Right kidney (tissue), 9 donors: ENCODE measurements at places on chromosomes 5 and 9.

DNA sequence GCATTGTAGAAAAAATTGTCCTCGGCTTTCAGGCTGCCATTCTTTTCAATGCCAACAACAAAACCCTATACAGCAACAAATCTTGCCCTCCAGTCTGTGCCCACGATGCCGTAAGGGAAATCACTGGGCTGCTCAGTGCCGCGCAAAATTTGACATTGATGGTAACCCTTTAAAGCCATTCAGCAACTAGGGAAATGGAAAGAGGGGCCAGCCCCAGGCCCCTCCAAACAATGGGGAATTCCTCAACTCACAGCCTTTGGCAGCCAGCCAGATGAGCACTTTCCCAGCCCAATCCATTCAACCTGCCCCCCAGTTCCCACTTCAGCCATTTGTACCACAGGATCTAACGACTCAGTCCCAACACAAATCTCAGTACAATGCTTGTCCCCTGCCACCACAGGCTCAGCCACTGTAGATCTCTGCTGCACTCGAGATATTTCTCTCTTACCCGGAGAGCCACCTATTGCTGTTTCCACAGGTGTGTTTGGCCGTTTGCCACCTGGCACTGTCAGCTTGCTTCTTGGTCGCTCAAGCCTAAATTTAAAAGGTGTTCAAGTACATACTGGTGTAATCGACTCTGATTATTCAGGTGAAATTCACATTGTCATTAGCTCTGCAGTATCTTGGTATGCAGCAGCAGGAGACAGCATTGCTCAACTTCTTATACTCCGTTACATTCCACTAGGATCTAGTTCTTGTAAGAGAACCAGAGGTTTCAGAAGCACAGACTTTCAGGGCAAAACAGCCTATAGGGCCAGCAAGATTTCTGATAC is 103.3 kb downstream of the SYK start:
- DNase-seq = no peak

- DNase-seq = no peak
Observed at GRCh38 chr9:3118081-3118480, 274.2 kb upstream of the PUM3 start.

- no peak for DNase-seq
Observed at GRCh38 chr5:160473681-160474080, 52.0 kb downstream of the PTTG1 start.

- DNase-seq = no peak
Observed at GRCh38 chr9:121574774-121575519, 75.3 kb upstream of the GGTA1 start.

GRCh38 chr5:55706230-55706629 is 5.9 kb downstream of the SLC38A9 start:
- DNase-seq = no peak

- DNase-seq = no peak
Observed at GRCh38 chr5:175463641-175464040, 14.7 kb upstream of the SFXN1 start.

GRCh38 chr5:95923918-95924544 is 37.6 kb downstream of the ELL2 start:
- DNase-seq = no peak

GRCh38 chr5:151483176-151483575 is 35.8 kb downstream of the SLC36A1 start:
- no peak for DNase-seq

- no peak for DNase-seq
Observed at GRCh38 chr5:88556406-88556805, 287.8 kb upstream of the TMEM161B start.

DNA sequence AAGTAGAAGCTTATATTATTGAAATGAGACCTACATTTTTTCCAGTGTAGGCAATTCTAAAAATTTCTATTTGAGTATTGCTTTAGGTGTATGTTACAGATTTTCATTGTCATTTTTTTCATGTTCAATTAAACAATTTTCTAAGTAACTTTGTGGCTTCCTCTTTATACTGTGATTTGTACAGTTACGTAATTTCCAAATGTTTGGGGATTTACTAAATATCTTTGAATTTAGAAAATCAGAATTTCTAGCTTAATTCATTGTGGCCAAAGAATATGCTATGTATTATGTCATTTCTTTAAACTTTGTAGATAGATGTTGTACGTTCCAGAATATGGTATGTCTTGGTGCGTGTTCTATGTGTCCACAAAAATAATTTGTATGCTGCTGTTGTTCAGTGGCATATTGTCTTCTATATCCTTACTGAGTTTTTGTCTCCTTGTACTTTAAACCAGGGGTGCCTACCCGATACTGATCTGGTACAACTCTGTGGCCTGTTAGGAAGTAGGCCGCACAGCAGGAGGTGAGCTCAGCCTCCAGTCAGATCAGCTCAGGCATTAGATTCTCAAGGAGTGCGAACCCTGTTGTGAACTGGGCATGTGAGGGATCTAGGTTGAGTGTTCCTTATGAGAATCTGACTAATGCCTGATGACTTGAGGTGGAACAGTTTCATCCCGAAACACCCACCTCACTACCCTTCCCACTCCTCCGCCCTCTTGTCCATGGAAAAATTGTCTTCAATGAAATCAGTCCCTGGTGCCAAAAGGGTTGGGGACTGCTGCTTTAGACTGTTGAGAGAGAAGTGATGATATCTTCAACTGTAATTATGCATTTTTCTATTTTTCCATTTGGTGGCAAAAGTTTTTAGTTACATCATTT is 63.5 kb downstream of the UBE2R2 start:
- DNase-seq = no peak

DNA sequence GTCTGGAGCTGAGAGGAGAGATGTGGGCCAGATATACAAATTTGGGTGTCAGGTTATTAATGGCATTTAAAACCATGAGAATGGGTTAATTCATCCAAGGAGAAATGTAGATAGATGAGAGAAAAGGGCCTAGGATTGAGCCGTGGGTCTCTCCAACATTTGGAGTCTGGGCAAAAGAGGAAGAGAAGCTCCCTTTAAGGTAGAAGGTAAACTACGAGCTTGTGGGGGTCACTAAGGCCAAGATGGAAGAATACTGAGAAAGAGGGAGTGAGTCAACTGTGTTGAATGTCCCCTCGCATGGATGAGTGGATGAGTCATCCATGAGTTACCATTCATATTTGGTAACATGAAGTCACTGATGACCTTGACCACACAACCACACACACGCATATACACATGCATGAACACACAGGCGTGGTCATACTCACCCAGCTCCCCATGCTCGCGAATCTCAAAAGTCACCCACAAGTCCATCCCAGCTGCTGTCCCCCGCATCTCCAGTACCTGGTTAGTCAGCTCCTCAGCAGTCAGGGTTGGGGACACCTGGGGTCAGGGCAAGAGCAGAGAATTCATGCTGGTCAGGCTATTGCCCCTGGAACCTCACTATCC is 6.8 kb upstream of the FCHSD1 start:
- no peak for DNase-seq

DNA sequence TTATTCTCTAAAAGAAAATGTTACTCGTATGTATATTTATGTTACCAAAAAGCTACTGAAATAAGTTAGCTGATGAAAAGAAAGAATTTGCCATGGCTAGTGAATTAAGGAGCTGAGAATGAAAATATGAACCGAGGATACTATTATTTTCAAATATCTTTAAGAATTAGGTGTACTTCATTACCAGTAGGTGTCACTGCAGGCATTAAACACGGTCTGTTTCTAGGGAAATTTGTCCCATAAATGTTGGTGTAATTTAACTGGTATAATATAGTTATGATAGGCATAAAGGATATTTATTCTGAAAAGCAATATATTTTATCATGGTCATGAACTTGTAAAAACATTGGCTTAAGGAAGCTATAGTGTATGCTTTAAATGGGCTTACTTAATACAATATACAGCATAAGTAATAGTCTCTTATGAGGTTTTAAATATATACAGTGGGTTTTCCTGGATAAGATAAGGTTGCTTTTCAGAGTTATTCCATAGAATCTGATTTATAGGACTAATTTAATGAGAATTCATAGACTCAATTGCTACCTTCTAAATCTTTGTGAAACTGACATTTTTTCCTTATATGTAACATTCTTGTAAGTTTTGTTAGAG is 72.4 kb upstream of the MPDZ start:
- no peak for DNase-seq

DNA sequence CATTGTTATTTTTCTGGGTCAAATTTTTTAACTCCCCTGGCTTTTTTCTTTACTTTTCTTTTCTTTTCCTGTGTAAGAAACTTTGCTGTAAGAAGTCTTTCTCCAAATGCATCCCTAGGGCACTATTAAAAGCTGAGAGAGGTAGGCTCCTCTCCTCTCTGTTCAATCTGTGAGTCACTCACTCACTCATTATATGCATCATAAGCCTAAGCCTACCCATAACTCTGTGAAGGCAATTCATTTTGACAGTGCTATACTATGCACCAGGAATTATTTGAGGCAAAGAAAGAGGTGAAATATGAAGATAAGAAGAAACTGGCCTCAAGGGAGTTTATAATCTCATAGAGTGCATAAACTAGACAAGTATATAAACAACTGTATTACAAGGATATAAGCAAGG is 67.9 kb upstream of the PRR16 start:
- no peak for DNase-seq

DNA sequence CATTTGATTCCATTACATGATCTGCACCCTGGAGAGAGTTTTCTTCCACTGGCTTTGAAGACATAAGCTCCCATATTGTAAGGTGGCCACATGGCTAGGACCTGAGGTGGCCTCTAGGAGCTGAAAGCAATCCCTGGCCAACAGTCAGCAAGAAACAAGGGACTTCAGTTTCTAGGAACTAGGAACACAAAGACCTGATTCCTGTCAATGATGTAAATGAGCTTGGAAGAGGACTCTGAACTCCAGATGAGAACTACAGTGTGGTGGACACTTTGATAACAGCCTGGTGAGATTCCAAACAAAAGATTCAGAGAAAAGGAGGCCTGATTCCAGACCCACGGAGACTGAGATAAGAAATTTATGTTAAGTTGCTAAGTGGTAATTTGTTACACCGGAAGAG is 129.0 kb downstream of the MCTP1 start:
- no peak for DNase-seq

- no peak for DNase-seq
Observed at GRCh38 chr9:89753472-89754055, 148.8 kb downstream of the GADD45G start.

GRCh38 chr9:104092875-104093600 is 1.1 kb upstream of the SMC2 start:
- no peak for DNase-seq

DNA sequence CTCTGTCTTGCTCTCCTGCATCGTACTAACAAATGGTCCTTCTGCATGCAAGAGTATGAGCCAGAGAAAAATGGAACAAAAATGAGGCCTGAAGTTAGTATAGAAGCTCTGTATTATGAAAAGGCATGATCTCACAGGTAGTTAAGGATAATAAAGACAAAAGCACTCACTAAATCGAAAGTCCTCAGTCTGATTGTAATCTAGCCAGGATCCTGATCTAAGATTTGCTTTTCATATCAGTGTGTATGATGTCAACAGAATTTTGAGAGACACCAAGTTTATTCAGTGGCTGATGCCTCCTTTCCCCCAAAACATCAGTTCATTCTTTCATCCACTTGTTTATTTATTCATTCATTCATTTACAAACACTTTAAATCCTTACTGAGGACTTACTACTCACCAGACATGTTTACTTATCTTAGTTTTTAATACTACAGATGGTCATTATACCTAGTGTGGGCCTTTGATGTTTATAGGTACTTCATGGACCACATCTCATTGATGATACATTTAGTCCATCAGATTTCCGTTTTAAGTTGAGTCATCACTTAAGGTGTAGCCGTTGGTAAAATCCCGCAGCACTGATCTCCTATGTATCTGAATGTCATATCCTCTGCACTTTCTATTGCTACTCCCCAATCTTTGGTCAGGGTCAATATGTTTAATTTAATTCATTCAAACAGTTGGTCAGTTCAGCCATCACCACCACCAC is 105.2 kb upstream of the DHFR start:
- DNase-seq = no peak

GRCh38 chr5:122192497-122193496 is 63.5 kb downstream of the ZNF474 start:
- no peak for DNase-seq

- DNase-seq = no peak
Observed at GRCh38 chr5:31957151-31957550, 217.0 kb downstream of the GOLPH3 start.

GRCh38 chr9:111030492-111030891 is 7.8 kb downstream of the LPAR1 start:
- DNase-seq = no peak

DNA sequence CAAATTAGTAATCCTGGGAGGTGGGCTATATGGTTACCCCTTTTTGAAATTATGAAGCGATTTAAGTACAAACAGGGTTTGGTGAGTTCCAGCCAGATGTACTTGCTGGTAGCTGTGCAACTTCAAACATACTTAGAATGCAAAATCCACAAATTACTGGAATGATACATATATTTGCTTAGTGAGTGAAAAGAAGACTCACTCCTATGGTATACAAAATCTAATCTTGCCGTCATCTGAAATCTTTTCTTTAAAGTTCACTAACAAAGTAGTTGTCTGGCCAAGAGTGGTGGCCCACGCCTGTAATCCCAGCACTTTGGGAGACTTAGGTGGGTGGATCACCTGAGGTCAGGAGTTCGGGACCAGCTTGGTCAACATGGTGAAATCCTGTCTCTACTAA is 64.9 kb upstream of the TJP2 start:
- no peak for DNase-seq
